Activated CD4-positive, alpha-beta T cell treated with anti-CD3 and anti-CD28 coated beads, Interleukin-2, amount 50 U/mL, for 24 hours (primary cell): ENCODE measurements at places on chromosomes 2 and 18.

GRCh38 chr2:119431976-119432850, 559 bp downstream of the TMEM37 start:
- DNase-seq: no peak

- DNase-seq: no peak
These were observed 79.4 kb downstream of the NEB start for GRCh38 chr2:151654891-151655290.

DNA sequence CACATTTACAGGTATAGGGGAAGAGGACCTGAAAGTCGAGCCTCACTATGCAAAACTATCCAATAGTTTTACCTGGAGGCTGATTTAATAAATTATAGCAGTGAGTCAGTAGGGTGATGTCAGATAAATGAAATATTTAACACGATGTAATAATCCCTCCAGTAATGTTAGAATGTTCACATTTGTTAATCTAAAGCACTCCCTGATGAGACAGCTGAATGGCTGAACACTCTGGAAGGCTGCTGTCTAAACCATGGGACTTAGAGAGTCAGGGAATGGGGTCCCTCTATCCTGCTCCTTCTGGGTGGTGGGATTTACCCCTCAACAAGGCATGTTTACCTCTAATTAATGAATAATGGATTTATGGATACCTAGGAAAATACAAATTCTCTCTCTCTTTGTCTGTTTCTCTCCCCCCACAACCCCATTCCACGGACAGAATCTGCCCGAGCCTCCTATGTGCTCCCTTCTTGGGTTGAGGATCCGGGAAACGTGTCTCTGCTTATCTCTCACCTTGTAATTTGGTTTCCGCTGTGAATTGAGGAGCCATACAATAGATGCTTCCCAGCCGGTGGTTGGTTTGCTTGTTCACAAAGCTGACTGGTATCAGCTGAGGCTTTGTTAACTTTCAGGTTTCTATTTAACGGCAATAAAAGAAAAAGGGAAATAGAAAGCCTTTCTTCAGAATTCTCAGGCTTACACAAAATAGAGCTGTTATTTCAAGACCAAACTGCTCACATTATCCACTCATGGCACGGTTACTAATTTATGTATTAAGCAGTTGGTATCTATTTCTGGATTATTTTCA, 25.9 kb downstream of the LRRC30 start:
- no peak for DNase-seq

DNA sequence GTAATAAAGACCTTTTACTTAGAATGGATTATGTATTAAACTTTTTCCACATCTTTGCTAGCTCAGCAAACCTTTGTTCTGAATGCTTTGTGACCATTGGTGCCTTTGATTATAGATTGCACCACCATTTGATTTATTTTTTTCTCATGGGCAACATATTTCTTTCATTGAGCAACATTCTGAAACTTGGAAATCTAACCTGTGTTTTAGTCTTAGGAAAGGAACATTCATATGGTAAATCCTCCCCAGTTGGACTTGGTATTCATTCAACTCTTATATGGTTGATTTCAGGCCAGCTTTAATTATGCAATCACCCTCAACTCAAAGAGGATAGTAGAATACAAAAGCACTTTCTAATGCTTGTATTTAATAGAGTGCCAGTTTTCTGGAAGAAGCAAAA, 1077.9 kb upstream of the ZEB2 start:
- DNase-seq: no peak

GRCh38 chr2:64400105-64400728, 53.7 kb upstream of the LGALSL start:
- no peak for DNase-seq
